NCI-H1417 treated with DMSO at 0.1 percent for 48 hours (cell line): ENCODE measurements at places on chromosomes 12 and 14.

GRCh38 chr12:92431146-92431545 is 271.6 kb upstream of the PLEKHG7 start:
- no peak for DNase-seq

DNA sequence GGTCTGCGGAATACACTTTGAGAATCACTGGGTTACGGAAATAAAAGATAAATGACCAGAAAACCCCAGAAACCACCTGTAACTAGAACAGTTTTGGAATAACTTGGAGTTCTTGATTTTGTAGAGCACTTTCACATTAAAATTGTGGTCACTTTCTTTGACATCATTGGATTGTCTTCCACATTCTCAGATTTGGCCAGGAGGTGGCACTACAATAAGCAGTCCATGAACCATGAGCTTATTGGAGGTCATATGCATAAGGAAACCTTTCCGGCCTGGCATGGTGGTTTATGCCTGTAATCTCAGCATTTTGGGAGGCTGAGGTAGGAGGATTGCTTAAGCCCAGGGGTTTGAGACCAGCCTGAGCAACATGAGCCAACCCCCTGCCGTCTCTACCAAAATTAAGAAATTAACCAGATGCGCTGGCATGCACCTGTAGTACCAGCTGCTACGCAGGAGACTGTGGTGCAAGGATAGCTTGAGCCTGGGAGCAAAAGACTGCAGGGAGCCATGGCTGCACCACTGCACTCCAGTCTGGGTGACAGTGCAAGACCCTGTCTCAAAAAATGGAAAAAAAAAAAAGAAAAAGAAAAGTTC is 107.7 kb upstream of the CAND1 start:
- DNase-seq, result no peak

DNA sequence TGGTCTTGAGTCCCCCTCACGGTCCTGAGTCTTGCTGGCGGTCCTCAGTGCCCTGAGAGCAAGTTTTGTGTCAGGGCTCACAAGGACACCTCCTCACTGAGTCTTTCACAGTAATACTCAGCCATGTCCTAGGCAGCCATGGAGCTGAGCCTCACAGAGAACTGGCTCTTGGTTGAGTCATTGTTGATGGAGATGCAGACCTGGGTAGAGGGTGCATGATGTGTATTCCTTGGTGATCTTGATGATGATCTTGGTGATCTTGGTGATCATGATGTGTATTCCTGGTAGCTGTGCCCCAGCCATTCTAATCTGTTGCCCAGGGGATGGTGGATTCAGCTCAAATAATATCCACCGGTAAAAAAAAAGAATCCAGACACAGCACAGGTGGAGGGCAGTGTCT is 495.4 kb downstream of the TMEM121 start:
- no peak for DNase-seq

GRCh38 chr14:54776361-54777001 is 126.1 kb downstream of the GCH1 start:
- DNase-seq, result no peak

DNA sequence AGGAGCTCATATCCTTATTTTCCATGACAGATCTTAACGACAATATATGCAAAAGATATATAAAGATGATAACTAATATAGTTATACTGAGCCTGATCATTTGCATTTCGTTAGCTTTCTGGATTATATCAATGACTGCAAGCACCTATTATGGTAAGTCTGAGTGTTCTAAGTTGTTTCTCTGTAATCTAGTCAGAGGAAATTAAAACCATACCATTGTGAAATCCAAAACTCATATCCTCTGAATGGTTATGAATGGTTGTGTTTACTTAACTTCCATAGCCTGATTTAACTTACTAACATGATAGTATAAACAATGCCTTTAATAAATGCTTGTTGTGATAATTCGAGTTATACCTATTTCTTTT is 760 bp downstream of the TMEM19 start:
- DNase-seq, result no peak

DNA sequence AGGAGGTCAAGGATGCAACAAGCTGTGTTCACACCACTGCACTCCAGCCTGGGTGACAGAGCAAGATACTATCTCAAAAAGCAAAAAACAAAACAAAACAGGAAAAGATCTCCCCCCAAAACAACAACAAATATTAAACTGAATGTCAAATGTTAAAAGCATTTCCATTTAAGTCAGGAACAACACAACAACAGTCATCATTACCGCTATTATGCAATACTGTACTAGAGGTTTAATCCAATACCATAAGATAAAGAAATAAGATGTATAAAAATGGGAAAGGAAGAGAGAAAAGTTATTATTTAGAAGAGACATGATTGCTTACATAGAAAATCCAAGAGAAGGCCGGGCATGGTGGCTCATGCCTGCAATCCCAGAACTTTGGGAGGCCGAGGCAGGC is 36.6 kb downstream of the FERMT2 start:
- no peak for DNase-seq

DNA sequence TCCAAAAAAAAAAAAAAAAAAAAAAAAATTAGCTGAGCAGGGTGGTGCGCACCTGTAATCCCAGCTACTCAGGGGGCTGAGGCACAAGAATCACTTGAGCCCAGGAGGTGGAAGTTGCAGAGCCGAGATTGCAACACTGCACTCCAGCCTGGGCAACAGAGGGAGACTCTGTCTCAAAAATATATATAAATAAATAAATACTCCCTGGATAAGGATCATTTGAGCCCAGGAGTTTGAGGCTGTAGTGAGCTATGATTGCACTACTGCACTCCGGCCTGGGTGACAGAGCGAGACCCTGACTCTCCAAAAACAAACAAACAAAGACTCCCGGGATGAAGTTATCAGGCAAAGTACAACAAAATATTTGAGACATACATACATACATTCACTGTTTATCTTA is 3.3 kb upstream of the NAA25 start:
- no peak for DNase-seq

- no peak for DNase-seq
These were observed 27.9 kb upstream of the ATP2A2 start for GRCh38 chr12:110253176-110253575.

DNA sequence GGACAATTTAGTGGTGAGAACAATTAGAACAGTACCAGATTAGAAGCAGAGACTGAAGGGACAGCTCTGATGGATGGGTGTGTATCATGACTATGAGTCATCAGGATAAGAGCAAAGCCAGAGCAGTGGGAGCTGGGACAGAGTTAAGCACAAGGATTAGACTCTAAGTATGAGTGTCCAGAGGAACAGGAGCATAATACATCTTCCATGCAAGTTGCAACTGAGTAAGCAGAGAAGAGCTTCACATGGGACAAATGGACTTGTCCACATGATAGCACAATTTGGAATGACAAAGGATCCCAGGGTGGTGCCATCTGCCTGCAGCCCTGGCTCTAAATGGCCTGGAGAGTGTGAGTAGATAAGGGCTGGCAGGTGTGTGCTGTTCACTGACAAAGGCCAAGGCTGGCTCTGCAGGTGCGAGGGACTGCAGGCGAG is 226.4 kb upstream of the CAND1 start:
- DNase-seq, result peak; percentile 68

DNA sequence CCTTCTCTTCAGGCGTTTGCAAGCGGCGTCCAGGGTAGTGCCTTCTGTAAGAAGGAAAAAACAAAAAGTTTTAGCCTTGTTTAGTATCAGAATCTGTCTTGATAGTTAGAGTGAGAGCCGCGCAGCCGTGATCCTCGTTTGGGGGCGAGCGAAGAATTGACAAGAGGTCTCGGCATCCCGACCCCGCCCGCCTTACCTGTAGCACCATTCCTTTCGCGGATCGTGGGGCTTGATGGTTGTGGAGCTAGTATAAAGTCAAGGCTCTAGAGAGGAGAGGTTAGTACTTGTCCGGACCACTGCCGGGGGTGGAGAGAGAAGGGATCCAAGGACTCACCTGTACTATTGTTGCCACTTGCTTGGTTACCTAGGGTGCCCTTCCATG is 494 bp downstream of the TMTC3 start:
- peak; percentile 34 for DNase-seq

- DNase-seq, result no peak
These were observed 179.6 kb downstream of the TMX1 start for GRCh38 chr14:51419685-51420084.

DNA sequence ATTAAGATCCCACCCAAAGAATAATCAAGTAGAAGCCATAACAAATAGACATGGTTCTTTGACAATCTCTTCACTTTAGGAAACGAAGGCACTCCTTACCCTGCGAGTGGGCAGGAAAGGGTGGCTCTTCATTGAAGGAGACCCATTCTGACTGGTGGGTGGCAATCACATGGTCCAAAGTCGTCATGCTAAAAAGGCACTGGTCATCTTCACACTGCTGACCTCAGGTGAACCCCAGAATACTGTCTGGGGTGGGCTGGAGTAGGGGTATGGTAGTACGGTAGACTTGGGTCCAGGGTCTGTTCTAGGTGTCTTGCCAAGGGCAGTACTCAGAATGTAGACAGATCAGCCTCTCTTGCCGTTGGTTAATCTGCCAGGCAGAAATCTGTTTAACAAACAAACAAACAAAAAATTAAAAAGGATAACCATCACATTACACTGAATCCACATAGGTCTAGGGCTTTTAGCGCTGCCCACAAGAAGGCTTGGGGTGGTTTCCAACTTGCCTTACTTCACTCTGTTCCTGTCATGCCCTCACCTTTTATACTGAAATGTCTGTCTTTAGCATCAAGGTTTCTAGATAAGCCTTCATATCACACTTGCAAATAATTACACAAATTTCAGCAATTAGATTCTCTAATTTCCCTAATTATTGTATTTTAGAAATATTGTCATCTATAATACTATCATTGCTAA is 1.8 kb downstream of the STON2 start:
- no peak for DNase-seq

DNA sequence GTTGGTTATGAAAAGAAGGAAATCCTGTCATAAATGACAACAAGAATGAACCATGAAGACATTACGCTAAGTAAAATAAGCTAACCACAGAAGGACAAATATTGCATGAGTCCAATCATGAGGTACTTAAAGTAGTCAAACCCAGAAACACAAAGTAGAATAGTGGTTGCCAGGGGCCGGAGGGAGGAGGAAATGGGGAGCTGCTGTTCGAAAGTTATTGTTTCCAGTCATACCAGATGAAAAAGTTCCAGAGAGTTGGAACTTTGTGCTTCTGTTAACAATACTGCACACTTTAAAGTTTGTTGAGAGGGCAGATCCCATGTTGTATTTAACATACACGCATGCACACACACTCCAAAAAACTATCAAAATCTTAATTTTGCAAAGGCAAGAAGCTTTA is 69.3 kb downstream of the COCH start:
- no peak for DNase-seq
